ENCODE measurements at places on chromosomes 2 and 18.
A peak's percentile ranks its signal among the peaks of the same experiment; 100 is the strongest.

- DNase-seq = no peak
Observed at GRCh38 chr18:75109819-75110218, 99.1 kb downstream of the PTGR3 start.

DNA sequence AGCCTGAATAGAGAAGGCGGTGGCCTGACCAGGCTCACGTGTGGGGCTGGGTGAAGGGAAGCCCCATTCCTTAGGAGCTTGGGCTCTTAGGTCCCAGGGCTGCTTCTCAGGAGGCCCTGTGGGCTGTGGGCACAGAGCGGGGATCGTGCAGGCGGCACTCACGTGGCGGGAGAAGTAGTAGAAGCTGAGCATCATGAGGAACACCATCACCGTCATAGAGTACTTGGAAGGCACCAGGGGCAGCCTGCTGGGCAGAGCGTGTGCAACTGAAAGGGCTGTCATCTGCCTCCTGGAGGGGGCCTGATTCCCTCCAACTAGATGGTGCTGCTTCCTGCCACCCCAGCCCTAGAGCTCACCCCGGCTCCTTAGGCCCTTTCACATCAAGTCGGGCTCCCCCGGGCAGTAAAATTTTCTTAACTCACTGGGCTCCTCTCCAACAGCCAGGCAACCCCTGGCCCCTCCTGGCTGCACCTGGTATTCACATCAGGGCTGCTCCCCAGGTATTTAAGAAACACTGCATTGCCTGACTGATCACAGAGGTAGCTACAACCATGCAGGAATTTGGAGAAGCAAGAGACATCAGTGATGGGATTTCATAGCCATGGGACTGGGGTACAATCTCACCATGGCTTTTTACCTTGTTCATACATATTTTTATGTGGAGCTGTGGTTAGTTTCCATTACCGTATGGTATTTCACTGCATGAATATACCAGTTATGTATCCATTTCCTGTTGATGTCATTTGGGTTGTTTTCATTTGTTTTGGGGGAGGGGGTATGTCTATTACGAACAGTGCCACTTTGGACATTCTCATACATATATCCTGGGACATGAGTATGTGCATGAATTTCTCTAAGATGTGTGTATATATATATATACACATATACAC, 32.9 kb downstream of the CENPO start:
- peak; percentile 14 for DNase-seq

DNA sequence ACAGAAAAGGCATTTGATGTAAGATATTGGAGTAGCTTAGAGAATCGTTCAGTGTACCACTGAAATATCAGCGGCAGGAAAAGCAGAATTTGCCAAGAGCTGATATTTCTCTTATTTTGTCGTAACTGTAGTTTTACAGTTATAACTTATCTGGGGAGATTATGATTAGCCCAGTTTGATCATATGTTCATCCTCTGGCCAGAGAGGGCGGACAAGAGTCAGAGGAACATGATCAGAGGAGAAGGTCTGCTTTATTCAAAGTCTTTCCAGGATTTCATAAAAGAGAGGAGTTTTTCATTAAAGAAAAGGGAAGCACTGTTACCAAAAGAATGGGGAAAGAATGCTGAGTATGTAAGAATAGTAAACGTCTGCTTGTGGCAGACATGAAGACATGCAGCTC, 1655.6 kb downstream of the DPP10 start:
- no peak for DNase-seq

DNA sequence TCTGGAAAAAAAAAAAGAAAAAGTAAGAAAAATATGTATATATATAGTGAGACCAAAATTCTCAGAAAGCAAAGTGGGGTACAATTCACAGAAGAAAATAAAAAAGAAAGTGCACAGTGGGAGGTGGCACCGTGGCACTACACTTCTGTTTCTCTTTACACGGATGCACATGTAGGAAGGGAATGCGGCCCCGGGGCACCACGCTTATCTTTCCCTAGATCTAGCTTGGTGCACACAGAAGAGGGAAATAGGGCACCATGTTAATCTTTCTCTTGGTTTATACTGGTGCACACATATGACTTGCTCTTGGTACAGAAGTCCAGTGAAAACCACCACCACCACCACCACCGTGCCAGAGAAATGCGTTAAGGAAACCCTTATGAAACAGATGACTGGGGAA, 32.0 kb downstream of the EIPR1 start:
- no peak for DNase-seq

DNA sequence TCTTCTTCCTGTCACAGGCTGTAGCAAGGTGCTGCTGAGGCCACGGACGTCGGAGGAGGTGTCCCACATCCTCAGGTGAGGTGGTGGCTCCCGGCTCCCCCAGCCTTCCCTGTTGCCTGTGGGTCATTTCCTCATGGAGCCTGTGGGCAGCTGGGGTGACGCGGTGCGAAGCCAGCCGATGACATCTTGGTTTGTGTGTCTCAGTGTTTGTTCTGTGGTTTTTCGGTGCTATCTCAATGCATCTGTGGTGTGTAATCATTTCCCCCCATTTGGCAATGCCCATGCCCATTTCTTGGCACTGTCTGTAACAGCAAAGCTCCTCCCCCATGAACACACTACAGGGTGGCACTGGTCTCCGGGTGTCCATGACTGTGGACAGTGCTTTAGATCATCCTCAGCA, 6.6 kb downstream of the D2HGDH start:
- DNase-seq = peak; percentile 10

- DNase-seq = no peak
Observed at GRCh38 chr2:15829985-15830384, 110.4 kb upstream of the MYCN start.

GRCh38 chr2:215919624-215920243, 93.6 kb downstream of the MREG start:
- no peak for DNase-seq

DNA sequence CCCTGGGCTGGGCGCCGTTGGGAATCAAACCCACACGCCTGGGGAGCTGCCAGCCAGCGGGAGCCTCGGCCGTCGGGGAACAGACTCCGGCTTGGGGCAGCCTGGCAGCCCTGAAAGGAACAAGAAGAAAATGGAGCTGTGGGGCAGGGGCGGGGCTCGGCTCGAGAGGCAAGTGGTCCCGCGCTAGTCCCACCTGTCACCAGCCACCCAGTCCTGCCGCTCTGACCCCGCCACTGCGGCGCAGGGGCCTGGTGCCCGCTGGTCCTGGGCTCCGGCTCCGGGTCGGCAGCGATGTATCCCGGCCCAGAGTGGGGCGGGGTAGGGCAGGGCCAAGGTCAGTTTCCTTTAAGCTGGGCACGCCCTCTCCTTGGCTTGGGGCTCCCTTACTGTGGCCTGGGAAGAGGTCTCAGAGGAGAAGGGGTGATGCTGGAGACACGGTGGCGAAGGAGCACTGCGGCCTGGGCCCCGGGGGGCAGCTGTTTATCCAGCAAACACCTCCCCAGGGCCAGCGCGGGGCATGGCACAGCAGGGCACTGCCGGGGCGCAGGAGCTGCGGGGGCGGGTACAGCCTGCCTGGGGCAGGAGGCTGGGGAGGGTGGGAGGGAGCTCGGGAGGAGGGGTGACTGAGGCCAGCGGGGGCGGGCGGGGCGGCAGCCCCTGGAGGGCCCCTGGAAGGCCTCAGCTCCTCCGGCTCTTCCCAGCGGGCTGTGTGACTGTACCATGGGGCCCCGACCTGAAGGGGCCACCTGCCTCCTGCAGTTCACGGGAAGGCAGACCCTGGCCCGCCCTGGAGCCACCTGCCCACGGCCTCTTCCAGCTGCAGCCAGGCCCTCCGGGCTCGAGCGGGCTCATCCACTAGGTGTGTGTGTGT, 15.6 kb downstream of the ODC1 start:
- DNase-seq = no peak

DNA sequence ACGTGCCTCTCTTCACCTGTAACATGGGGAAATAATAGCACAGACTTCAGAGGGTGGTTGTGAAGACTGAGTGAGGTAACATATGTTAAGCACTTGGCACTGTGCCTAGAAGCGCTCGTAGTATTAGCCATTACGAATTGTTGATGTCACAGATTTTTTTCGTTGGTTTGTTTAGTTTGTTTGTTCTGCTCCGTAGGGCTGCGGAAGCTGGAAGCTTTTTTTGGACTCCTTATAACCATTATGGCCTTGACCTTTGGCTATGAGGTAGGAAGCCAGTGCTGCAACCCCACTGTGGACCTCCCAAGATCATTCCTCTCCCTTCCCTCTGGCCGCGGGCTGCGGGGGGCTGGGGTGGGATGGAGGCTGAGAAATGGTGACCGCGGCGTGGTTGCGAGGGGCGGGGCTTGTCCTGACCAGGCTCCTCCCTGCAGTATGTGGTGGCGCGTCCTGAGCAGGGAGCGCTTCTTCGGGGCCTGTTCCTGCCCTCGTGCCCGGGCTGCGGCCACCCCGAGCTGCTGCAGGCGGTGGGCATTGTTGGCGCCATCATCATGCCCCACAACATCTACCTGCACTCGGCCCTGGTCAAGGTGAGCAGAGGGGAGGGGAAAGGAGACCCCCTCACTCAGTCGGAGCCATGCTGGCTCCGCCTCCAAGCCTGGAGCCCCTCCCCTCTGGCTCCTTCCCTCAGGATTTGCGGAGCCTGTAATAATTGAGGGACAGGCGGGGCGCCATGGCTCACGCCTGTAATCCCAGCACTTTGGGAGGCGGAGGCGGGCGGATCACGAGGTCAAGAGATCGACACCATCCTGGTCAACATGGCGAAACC, 5.5 kb downstream of the SLC11A1 start:
- DNase-seq = peak; percentile 51

DNA sequence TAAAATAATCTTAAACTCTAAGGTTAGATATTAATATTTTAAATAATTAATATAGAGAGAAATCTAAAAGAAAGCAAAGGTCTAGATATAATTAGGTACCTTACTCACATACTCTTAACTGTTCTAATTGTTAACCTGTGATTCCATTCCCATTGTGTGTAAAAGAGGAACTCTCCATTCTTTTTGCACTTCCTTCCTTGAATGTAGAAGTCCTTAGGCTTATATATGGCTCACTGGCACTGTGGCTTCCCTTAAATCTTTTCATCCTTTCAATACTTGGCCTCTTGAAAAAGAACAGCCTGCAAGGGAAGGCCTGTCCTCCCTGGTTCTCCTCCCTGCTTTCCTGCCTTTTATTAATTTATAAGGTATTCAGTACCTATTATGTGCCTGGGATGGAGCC, 182.8 kb upstream of the FOSL2 start:
- no peak for DNase-seq

GRCh38 chr2:78068808-78069207, 546.6 kb upstream of the LRRTM4 start:
- no peak for DNase-seq

- no peak for DNase-seq
Observed at GRCh38 chr2:217000406-217000805, 140.5 kb upstream of the TNP1 start.

DNA sequence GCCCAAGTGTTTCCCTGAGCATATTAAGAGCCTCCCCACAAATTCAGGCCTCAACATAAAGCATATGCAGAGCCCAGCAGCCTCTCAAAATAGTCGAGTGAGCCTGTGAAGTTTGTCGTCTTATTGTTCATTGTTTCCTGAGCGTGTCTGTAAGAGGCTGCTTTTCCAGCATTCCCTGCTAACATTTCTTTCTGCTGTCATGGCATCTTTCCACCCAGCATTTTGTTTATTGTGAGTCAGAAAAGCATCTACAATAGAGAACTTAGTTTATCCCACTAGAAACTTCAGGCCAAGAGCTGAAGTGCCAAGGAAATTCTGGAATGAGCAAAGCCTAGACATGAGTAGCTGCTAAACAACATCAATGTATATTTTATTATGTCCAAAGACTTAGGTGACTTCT, 46.3 kb upstream of the STAM2 start:
- DNase-seq = peak; percentile 61

- DNase-seq = peak; percentile 39
Observed at GRCh38 chr2:195658541-195658890, 1.5 kb downstream of the SLC39A10 start.

DNA sequence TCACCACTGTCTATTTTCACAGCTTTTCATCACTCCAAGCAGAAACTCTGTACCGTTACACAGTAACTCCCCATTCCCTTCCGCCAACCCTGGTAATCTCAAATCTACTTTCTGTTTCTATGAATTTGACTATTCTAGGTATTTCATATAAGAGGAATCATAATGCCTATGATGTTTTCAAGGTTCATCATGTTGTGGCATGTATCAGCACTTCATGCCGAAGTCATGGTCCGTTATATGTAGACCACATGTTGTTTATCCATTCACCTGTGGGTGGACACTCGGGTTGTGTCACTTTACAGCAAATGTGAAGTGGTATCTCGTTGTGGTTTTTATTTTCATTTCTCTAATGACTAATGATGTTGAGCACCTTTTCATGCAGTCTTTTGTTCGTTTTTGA, 21.6 kb downstream of the CPSF3 start:
- DNase-seq = no peak
